ENCODE measurements at places on chromosomes 5 and 9.

- DNase-seq = no peak
These were observed 19.7 kb upstream of the SLC6A19 start for GRCh38 chr5:1181451-1182359.

GRCh38 chr9:110580850-110581249 lies 1.3 kb upstream of the SVEP1 start:
- no peak for DNase-seq

DNA sequence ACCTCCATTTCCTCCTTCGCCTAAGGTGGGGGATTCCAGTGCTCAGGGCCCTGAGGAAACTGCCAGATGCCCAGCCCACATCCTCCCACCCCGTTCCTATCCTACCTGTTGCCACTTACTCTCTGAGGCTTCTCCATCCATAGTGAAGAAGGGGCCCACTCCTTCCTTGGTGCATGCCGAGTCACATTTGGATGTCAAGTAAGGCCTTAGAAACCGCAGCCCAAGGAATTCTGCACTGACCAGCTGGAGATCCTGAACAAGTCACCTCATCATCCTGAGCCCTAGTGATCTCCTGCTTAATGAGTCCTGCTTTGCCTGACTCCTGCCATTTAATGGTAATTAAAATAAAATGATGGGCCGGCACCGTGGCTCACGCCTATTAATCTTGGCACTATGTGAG lies 6.7 kb upstream of the TNIP1 start:
- DNase-seq = no peak

DNA sequence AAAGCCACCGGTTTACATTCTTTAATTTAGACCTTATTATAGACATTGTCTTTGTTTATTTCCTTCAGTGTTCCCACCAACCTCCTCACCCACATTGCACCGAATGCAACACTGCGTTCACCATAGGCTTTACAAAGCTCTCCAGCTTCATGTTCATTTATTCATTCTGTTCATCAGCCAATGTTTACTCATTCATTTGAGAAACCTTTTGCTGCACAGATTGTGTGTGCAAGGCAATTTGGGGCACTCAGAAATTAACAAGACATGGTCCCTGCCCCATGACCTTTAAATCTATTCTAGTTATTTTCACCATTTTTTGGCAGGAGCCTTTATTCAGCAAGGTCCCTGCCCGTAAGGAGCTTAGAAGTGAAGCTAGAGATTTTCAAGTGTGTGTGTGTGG lies 70.9 kb upstream of the RARS1 start:
- no peak for DNase-seq

DNA sequence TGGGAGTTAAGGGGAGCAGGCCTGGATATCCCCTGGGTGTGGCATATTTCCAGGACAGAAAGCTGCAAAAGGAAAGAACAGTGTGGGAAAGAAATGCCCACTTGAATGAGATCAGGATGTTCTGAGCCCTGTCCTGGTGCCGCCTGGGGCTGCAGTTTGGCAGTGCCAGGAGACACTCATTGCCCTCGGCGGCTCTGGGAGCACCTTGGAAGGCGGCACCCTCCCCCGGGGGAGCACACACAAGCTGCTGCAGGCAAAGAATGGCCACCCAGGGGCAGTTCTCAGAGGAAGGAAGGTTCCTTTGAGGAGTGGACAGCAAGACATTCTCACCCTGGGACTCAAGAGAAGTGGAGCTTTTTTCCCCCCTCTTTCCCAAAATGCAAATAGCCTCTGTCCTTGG lies 305.3 kb downstream of the NTRK2 start:
- DNase-seq = no peak

DNA sequence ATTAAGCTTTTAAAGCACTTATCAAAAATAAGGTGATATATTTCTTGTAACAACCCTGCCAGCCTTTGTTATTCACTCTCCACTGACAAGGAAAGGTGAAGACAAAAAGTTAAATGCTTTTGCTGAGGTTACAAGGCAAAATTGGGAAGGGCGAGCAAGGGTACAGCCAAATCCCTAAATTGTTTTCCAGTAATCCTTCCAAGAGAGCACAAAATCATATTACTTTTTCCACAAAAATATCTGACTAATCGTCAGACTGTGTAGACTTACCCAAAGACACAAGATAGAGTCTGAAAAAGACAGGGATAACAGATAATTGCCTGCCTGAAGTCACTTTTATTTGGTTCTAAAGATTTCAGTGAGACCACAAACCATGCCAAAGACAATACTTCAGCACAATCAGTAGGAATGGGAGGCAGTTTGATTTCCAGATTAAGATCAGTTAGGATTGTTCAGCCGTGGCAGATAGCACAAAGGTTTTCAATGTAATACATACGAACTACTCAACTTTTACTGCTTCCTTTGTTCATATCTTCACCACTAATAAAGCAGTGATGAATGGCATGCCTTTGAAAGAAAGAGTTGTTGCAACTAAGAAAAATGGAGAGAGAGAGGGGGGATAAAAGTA lies 383.8 kb upstream of the TUSC1 start:
- peak; percentile 50 for DNase-seq

DNA sequence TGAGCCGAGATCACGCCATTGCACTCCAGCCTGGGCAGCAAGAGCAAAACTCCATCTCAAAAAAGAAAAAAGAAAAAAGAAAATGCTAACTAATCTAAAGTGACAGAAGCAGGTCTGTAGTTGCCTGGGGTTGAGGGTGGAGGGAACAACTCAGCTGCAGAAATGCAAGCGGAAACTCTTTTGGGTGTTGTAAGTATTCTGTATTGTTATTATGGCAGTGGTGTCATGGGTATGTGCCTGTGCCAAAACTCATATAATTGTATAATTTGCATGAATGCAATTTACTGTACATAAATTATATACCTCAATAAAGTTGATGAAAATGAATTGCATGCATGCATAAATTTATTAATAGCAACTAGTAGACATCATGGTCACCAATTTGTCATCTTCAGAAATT lies 23.0 kb upstream of the RPS23 start:
- DNase-seq = no peak

- no peak for DNase-seq
These were observed 65.1 kb upstream of the SLC28A3 start for GRCh38 chr9:84405667-84406066.

- DNase-seq = no peak
These were observed 19.9 kb downstream of the LHX3 start for GRCh38 chr9:136185066-136185465.

DNA sequence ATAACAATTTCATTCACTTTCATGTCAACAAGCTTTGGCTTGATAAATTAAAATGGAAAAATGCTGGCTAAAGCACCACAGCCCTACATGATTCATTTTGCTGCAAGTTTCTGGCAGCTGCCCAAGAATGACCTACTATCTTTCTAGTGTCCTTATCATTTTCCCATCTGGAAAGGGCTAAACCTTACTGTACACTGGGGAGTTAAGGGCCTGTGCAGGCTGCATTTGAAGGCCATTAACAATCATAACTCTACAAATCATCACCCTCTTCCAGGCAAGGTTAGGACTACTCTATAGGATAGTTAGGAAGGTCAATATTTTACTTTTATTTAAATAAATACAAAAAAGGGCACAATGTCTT lies 579.7 kb upstream of the ZNF608 start:
- no peak for DNase-seq

DNA sequence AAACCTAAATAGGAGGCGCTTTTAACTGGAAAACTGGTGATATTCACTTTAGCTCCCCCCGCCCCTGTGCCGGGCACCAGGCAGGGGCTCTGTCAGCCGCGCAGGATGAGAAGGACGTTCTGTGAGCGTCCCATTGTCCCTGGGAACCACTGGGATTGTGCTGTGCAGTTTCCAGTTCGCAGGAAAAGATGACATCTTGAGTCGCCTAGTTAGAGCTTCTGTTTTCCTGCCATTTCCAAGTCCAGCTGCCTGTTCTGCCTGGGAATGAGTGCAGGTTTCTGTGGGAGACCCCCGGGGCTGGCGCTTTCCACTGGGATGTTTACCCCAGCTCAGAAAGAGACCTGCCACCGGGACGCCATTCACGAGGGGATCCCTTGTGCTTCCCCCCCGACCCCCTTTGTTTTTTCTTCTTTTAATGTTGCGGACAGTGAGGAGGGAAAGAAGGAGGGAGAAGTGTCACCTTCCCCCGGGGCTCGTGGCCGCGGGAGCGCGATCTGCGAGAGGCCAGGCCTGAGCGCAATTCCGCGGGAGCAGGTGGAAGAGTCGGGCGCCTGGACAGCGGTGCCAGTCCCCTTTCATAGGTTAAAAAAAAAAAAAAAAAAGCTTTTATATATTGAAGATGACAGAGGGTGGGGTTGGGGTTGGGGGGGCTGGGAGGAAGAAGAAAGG lies 121.5 kb downstream of the RMI1 start:
- no peak for DNase-seq

GRCh38 chr5:96284727-96285389 lies 148.2 kb downstream of the PCSK1 start:
- no peak for DNase-seq

DNA sequence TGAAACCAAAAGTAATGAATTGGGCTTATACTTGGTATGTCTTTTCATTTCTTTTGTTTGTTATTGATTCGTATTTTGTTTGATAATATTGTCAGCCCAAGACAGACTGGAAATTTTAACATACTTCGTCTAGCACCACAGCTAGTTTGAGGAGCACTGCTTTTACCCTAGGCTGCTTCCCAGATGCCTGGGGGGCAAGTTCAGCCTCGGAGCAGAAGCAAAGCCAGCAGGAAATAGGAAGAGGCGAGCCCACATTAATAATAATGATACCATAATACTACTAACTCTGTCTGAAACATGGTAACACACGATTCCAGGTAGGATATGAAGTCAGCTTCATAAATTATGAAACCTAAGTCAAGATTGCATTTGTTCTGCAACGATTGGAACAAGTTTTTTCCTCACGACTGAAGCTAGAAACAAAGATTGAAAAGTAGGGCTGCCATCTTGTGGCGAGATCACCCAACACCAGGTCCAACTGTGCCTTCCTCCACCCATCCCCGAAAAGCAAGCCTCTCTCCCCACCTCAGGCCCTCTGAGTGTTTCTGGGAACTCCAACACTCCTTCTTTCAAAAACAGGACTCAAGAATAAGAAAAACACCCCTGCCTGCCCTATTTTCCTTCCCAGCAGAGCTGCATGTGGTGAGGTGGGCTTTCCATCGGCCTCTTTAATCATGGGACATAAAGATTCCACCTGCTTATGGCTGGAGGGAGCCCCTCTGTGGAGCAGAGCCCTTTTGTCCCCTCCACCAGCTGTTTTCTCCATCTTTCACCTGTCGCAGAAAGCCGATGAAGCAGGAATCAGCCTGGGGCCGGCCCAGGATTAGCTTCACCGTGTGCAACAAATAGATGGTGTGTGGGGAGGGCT lies 236.4 kb downstream of the CAAP1 start:
- DNase-seq = peak; percentile 28

DNA sequence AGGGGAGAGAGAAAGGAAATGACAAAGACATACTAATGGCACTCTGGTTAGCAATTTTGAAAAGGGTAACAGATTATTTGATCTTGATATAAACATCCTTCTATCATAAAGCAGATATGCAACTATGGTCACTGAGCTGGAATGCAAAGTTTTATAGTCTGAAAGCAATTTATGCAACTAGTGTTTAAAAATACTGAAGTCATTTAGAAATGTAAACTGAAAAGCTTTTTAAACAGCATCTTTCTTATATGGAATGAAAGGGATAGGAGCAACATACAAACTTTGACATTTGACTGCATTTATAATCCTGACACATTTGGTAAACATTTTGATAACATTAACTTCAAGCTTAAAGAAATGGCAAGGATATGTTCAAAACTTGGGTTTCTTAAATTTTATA lies 28.7 kb upstream of the ADAMTS19 start:
- no peak for DNase-seq

GRCh38 chr9:137067860-137068538 lies 2.4 kb downstream of the SAPCD2 start:
- DNase-seq = peak; percentile 76

DNA sequence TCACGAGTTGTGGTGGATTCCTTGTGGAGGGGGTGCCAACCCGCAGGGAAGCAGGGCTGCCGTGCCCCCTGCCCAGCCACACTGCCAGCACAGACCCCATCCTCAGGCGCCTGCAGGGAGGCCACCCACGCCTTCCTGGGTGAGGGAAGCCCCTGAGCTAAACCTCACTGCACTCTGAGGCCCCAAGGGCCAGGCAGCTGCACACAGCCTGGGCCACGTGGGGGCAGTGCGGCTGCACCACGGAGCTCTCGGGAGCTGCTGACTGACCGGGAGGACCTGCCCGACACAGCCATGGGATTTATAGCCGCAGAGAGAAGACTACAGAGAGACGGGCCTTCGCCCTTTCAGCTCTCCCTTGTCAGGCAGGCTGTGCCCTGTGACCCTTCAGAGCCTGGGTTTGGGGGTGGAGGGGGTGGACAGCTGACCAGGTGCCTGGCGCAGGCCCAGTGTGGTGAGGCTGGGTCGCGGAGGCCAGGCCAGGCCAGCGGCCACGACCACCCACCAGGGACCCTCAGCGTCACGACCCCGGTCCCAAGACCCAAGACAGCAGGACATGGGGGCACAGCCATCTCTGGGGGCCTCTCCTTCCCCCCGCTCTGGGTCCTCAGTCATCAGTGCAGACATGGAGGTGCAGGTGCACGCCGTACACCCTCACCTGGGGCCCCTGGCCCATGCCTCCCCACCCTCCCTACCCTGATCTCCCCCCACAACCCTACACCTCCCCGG lies 4.3 kb upstream of the AHRR start:
- DNase-seq = peak; percentile 32

DNA sequence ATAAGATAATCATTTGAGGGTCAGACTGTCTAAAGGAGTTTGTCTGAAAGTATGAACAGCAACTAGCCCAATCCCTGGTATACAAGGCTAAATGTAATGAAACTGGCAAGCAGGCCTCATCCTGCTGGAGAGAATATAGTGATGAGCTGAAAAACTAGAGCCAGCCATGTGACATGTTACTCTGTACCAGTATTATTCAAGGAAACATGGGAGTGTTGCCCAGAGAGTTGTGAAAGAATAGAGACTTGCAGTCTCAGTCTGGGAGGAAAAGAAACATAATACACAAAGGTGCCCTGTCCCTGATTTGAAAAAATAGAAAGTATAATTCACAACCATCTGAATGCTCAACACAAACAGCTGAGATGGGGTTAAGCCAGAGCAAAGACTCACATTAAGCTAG lies 37.9 kb upstream of the HTR1A start:
- no peak for DNase-seq

DNA sequence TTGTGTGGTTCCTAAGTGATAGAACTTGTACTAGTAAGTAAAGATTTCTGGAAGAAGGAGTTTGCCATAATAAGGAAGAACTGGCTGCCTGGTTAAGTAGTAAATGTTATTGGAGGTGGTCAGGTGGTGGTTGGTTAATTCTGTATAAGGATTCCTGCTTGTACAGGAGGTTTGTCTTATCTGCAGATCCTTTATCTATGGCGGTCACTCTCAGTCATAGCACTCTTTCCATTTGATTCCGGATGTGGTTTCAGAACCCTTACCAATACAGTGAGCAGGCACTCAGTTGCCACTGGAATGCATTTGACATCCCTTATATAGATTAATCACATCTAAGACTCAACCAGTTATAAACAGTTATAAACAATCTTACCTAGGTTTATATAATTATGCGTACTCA lies 50.3 kb downstream of the RAD50 start:
- no peak for DNase-seq

DNA sequence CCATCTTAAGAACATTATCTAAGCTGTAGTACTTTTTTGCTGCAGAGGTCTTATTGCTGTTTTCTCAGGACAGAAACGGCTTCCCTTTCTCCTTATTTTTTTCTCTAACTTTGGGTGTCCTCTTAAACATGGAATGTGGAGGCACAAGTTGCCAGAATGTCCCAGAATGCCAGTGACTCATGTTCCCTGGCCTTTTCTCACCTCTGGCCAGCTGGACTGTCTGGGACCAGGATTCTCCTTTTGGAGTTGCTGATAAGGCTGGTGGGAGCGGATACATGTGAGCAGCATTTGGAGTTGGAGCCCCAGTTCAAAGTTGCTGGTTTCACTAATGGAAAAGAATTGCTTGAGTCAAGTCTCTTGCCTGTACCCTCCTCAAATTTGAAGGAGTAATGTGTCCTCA lies 112.8 kb downstream of the ARHGAP26 start:
- DNase-seq = no peak
